ENCODE measurements at places on chromosomes 13 and 19.
A peak's percentile ranks its signal among the peaks of the same experiment; 100 is the strongest.

- DNase-seq, result no peak
These were observed 394.7 kb upstream of the KLHL1 start for GRCh38 chr13:70502944-70503343.

DNA sequence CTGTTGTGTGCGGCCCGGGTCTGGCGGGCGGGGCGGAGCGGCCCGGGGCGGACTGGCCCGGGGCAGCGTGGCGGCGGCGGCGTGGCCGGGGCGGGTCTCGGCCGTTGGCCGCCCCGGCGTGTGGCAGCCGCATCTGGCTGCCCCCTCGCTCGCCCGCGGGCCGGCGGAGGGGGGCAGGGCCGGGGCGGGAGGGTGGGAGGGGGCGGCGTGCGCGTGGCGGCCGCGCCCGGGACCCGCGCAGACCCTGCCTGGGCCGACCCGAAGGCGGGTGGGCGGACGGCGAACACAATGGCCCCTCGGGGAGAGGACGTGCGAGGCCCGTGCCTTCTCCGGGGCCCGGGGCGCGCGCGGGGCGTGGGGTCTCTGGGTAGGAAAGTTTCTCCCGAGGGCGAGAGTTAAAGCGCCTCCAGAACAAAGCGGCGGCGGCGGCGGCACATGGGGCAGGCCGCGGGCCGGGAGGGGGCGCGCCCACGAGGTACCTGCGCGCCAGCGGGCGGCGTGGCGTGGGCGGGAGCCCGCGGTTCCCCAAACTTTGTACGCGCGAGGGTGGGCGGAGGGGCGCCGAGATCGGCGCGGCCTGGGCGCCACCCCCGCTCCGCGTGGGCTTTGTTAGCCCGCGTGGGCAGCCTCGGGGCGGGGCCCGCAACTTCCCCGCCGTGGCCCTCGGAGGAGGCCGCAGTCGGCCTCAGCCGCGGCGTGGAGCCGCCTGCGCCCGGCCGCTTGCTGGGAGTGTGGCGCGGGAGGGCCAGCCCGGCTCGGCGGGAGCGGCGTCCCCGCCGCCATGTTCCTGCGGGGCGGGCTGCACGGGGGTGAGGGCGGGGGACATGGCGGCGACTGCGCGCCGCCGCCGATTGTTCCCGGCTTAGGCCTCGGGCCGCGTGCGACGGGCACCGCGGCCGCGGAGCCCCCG, 764 bp downstream of the MIR17HG start:
- peak; percentile 58 for DNase-seq

DNA sequence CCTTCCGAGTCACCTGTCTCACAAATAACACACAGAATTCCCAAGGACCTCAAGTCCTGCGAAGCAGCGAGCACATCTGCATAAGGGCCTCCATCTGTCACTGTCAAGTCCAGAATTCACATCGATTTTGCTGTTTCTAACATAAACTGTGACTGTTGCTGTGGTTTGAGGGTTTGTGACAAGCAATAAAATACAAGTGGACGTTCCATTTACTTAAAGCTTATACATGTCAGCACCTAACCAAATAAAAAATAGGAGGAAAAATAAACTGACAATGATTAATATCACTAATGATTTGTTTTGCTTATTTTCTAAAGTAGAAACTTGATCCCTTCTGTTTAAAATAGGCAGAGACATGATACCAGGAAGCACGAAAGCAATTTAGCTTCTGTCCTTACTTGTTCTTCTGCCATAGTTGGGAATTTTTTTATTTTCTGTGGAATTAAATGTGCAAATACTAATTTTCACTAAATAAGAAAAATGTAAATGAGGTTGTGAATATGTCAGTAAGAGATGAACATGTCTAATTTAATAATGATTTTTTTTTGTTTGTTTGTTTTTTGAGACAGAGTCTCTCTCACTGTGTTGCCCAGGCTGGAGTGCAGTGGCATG, 279.1 kb downstream of the FGF9 start:
- DNase-seq, result no peak

DNA sequence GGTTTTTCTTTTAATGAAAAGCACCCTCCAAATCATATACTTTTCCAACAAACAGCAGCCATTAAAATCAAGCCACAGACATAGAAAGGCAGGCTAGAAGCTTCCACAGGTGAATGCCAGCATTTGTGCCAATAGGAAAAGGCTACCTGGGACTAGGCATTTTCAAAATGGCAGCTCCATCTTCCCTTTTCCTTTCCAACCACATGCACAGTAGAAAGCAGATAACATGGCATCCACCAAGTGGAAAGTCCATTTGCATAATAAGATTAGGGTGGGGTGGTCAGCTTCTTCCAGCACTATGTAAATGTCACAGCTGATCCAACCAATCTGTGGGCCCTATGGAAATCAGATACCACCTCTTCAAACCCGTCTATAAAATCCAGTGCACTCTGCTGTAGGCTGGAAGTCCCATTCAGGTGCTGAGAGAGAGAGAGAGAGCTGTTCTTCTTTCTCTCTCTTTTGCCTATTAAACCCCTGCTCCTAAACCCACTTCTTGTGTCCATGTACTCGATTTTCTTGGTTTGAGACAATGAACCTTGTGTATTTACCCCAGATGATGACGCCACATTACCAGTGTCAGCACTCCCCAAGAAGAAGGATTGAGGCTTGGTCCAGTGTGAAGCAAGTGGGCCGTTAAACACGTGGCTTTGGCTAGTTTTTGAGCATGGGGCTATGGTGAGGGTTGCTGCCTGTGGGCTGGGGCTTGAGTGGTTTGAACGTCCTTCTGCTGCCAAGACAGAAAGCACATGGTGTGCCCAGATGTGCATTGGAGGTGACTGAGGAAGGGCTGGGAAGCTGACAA, 24.2 kb upstream of the IGFL1 start:
- DNase-seq, result no peak

- DNase-seq, result no peak
These were observed 210.0 kb downstream of the IRS2 start for GRCh38 chr13:109576331-109576813.

DNA sequence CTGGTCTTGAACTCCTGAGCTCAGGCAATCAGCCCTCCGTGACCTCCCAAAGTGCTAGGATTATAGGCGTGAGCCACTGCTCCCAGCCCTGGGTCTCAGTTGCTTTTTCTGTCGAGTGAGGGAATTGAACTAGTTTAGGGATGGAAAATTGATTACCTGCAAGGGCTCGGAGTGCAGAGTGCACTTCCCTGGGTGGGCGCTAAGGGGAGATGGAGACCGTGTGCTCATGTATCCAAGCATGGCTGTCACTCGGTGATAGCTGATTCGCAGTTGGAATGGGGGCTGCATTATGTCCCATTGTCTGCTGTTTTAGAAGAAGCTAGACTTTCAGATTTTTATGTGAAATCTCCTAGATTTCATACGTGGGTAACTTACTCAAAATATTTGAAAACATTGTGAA, 139.9 kb upstream of the RFC3 start:
- DNase-seq, result no peak

DNA sequence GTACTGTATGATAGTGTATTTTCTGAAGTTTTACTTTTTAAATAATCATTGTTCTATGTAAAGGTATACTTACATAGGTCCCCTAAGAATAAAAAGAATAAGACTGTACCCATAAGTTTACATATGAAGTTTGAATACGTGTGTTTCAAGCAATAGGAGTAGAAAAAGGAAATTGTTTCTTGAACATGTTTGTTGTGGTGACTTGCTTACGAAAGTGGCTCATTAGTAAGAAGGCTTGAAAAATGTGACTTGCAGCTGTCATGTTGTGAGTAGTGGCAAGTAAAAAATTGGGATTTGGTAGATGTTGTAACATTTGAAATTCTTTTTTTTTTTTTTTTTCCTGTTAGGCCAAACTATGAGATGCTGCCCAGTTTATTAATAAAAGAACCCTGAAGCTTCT, 203.3 kb downstream of the LMO7 start:
- peak; percentile 76 for DNase-seq

DNA sequence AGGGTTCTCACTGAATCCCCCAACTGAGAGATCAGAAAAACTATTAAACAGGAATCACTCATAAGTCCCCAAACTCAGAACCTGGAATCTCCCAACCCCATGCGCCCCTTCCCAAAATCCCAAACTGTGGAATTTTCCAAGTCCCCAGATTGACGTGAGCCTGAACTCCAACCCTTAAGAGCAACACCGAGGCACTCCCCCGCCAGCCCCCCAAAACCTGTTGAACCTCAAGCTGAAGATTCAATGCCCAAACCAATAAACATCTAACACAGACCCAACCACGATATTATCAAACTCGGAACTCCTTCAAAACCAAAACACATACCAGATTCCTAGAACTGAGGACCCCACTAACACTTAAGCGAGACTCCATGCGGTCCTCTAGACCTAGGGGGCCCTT, 599 bp downstream of the IZUMO1 start:
- DNase-seq, result no peak

DNA sequence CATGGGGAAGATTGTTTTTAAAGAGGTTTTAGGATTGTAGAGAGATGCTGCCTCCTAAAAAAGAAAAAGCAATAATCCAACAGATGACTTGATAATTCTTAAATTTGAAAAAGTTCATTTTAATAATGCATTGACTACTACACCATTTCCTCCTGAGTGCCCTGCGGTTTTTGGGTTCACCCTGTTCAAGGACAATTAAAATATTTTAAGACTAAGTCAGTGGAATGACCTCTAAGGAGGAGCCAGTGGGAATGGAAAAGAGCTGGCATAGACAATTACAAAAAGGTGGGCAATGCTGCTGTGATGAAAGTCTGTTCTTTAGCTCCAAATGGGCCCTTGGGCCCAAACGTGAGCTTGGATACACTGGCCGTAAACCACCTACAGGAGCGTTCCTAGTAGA, 217.8 kb downstream of the LHFPL6 start:
- no peak for DNase-seq

- DNase-seq, result no peak
These were observed 3.1 kb upstream of the PRR20A start for GRCh38 chr13:57137585-57137984.

- DNase-seq, result peak; percentile 82
These were observed at the start of gene ZNF625 for GRCh38 chr19:12156223-12157058. Gene ZNF625, minus strand, starts transcription at chr19:12156734. Its CDS starts 176 bp downstream, at chr19:12156558.

- peak; percentile 42 for DNase-seq
These were observed 67.3 kb downstream of the TRPM4 start for GRCh38 chr19:49224879-49225278.

DNA sequence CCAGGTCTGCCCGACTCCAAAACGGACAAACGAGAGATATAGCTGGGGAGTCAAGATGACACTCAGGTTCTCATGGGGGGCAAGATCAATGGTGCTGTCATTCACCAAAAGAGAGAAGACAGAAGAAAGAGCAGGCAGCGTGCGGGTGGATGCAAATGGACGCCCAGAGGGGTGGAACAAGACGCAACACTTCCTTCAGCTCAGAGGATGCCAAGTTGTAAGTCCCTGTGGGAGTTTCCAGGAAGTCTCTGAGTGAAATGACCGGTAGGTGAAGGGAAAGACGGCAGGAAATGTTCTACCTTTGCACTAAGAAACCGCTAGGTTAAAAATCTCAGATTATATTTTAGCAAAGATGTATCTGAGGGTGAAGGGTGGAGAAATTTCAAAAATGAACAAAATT, 26.5 kb downstream of the TUBGCP3 start:
- no peak for DNase-seq

DNA sequence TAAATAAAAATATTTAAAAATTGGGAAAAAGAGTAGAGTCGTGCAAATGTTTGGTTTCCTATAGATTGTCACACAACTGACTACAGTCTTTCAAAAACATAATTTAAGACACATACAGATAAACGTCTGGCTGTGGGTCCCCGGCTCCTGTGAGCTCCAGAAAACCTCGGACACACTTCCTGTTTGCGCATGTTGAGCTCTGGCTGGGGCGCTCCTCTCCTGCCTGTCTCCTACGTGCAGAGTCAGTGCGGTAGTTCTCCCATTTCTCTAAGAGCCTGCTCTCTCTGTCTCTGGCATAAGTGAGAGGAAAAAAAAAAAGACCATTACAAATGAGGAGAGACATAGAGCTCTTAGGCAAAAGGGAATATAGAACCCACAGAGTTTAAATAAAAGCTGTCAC, 128.2 kb upstream of the OBI1 start:
- no peak for DNase-seq

GRCh38 chr13:94662274-94662945, 49.9 kb downstream of the SOX21 start:
- no peak for DNase-seq

DNA sequence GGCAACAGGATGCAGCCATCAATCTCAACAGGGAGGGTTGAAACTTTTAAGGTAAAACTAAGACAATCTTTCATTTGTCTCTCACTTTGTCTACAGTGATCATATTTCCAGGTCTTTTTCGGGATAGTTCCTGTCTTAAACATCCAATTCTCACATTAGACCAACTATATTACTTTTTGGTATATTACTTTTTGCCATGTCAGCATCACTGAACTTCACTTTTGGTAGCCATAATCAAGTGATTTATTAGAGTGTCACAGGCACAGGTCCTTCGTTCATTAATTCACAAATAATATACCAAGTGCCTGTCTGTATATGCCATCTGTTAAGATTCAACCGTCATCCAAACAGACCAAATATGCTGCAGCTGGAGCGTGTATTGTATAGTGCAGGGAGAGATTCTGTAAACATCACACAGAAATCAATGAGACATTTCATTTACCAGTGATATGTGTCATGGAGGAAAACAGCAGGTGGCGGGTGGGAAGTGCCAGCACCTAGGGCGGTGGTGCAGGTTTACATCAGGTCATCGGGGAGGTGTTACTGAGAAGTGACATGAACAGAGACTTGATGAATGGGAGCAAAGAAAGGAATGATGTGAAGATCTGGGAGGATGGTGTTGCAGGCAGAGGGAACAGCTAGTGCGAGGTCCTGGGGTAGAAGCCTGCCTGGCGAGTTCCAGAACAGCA, 24.9 kb downstream of the ARHGEF7 start:
- DNase-seq, result no peak

GRCh38 chr13:97279913-97280312, 57.8 kb downstream of the MBNL2 start:
- peak; percentile 88 for DNase-seq

GRCh38 chr19:441213-441836, 19.5 kb downstream of the SHC2 start:
- no peak for DNase-seq

GRCh38 chr13:106033659-106034058, 501.8 kb downstream of the EFNB2 start:
- peak; percentile 85 for DNase-seq

DNA sequence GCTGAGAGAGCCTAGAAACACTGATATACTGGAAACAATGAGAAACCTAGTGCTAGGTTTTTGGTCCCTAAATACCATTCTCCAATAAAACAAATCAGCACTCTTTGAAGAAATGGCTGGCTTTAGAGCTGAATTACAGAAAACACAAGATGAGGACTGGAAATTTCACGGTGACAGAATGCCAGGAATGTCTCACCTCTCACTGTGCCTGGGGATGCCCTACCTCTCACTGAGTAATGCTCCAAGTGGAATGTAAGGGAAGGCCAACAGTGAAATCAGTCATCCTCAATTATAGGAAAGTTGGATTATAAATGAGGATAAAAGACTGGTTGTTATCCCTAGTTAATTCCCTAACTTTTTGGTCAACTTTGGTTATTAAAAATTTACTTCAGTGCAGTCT, 259.0 kb downstream of the NALCN start:
- DNase-seq, result peak; percentile 42

GRCh38 chr19:53808710-53809125, 15.4 kb downstream of the NLRP12 start:
- DNase-seq, result peak; percentile 55

- DNase-seq, result no peak
These were observed 17.8 kb downstream of the KCTD15 start for GRCh38 chr19:33814181-33815165.
